Esophagus squamous epithelium (tissue), 5 donors: ENCODE measurements at places on chromosomes 7 and 10. TPM values are rescaled to one million over a fixed set of nuclear protein-coding genes. Genes with fewer than 3 reads are reported as not detected.

SPDYE8 gene
- total RNA-seq: not detected

SRRT gene
- total RNA-seq: 53.8 TPM

GSTK1 gene
- total RNA-seq: 96.2 TPM

EPDR1 gene
- 4.3 TPM for total RNA-seq

LOXL4 gene
- total RNA-seq: 0.19 TPM

TCAF1 gene
- 8.6 TPM for total RNA-seq
